ENCODE measurements at places on chromosomes 6 and 20. TPM values are rescaled to one million over a fixed set of nuclear protein-coding genes. Genes with fewer than 3 reads are reported as not detected.

Gene HSPA1L
- 2.4 TPM for polyA plus RNA-seq

DNA sequence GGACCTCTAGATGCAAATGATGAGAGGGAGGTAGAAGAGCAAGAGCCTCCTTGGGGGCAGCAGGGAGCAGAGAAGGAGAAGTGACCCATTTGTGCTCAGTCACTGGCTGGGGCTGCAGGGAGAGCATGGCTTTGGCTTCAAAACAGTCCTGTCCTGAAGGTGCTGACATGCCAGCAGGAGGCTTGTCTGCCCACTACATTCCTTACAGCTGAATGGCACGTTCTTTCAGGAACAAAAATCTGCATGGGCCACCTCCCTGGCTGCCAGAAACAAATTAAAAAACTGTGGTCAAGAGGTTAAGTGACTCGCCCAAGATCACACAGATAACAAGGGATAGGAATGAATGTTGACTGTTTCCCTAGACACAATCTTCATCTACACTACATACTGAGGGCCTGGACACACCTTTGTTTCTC, 188.8 kb downstream of the HIVEP2 start:
- DNase-seq: no peak

Gene LIN28B
- polyA plus RNA-seq: 0.02 TPM

- no peak for DNase-seq
Measured at GRCh38 chr6:6686748-6687601, 98.5 kb downstream of the LY86 start.

DNA sequence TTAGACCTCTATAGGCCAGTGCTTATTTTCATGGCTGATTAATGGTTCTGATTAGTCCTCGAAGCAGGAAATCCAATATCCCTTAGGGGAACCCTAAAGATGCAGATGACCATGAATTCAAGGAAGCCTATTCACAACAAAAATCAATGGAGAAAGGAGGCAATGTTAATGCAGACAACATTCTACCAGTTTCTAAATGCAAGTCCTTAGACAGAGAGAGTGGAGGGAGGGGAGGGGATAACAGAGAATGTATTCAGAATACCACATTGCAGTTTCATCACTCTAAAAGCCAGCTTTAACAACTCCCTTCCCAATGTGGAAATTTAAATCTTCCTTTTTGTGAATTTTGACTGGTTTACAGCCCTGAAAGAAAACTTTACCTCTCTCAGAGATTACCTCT, 87.1 kb upstream of the POU3F2 start:
- DNase-seq: no peak

Gene MOXD1
- 3.2 TPM for polyA plus RNA-seq

GRCh38 chr20:9617940-9618339, 103.5 kb downstream of the LAMP5 start:
- DNase-seq: no peak

DNA sequence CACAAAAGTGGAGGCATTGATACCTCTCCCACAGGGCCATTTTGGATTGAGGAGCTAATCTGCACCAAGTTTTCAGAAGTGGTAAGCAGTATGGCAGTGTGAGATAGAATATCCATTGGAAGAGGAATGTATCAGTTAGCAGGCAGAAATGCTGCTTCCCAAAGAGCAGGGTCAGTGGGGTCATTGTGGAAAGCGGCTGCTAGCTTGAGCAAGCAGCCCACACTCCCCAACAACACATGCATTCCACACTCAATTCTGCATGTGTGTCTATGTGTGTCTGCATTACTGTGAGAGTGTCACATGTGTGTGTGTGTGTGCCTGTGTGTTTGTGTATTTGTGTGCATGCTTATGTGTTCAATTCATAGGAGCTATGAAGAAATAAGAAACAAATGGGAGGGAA, 190.9 kb upstream of the FOXA2 start:
- DNase-seq: no peak

Gene HRH3
- polyA plus RNA-seq: 0.05 TPM

Gene STMND1
- polyA plus RNA-seq: 0.09 TPM

GRCh38 chr6:165439928-165440554, 130.6 kb upstream of the C6orf118 start:
- DNase-seq: no peak

Measured in thymus (tissue), 14 donors.